ENCODE measurements at places on chromosomes 2 and 18. TPM values are rescaled to one million over a fixed set of nuclear protein-coding genes. Genes with fewer than 3 reads are reported as not detected.

NEU2 gene
- total RNA-seq: not detected

DSG2 gene
- total RNA-seq: 117 TPM

TMEM178A gene
- 13.6 TPM for total RNA-seq

INHBB gene
- 0.14 TPM for total RNA-seq

PLA2R1 gene
- total RNA-seq: 1.1 TPM

NEMP2 gene
- 6.0 TPM for total RNA-seq

CEBPZ gene
- total RNA-seq: 127 TPM

CHRNG gene
- not detected for total RNA-seq

SDC1 gene
- 47.3 TPM for total RNA-seq

TRIB2 gene
- total RNA-seq: 89.3 TPM

HOXD10 gene
- total RNA-seq: not detected

GALNT13 gene
- total RNA-seq: 8.8 TPM

VWA3B gene
- total RNA-seq: not detected

Data from WTC11 (cell line).